ENCODE measurements at places on chromosomes 11 and 22.

GRCh38 chr11:60753309-60753708, 3.4 kb upstream of the MS4A15 start:
- no peak for DNase-seq

GRCh38 chr11:10899121-10899830, 41.4 kb upstream of the ZBED5 start:
- DNase-seq: peak; percentile 2

- no peak for DNase-seq
Measured at GRCh38 chr11:76665172-76665571, 5.4 kb downstream of the LRRC32 start.

GRCh38 chr22:44889255-44889878, 120.4 kb downstream of the PHF21B start:
- DNase-seq: no peak

- DNase-seq: no peak
Measured at GRCh38 chr11:47355283-47356128, 3.0 kb upstream of the MYBPC3 start.

GRCh38 chr11:11995601-11996000, 12.8 kb downstream of the DKK3 start:
- DNase-seq: no peak

DNA sequence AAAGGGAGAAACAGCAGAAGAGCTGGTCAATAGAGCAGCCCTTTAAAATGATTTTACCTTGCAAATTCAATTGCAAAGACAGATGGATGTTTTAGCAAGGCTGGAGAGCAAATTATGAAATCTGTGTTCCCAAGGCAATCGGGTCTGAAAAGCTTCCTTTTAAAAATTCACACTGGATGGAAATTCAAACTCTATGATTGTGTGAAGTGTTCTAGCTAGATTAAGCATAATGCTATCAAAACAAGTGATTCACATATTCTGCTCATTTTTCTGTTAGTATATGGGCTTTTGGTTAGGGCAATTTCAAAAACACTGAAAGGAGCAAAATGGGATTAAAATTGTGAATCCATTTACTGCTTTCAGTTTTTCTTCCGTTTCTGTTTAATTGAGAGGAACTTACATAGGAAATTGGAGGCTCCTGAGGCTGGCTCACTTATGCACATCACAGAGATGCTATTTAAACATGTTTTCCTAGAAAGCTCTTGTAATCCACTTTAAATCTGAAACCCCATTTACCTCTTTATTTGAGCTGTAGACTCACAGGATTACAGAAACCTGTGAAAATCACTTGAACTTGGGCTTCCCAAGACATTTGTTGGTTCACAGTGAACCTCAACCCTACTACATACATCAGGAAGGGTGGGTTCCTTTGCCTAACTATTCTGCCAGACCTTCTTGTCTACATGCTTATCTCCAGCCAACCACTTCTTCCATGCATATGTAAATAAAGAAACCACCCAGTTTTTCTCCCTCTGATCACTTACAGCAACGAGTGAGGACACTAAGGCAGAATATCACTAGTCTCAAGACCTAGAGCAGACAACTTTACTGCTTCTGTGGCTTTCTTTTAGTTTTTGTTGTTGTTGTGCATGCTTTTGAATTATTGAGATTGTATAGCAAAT, 201.9 kb upstream of the PITPNB start:
- DNase-seq: no peak

GRCh38 chr11:115657586-115657985, 153.4 kb upstream of the CADM1 start:
- no peak for DNase-seq
